Temporal lobe (tissue), 4 donors: ENCODE measurements at places on chromosomes 1 and 21. TPM values are rescaled to one million over a fixed set of nuclear protein-coding genes. Genes with fewer than 3 reads are reported as not detected.

The ELAPOR1 gene
- total RNA-seq = 15.0 TPM

The SYPL2 gene
- total RNA-seq = under 0.01 TPM

The S100B gene
- total RNA-seq = 10.1 TPM

The PTPN22 gene
- 0.25 TPM for total RNA-seq

The RGS4 gene
- 2.0 TPM for total RNA-seq

The GLRX2 gene
- total RNA-seq = 12.0 TPM

The BGLAP gene
- 0.25 TPM for total RNA-seq

The SGIP1 gene
- total RNA-seq = 78.2 TPM

The HES3 gene
- total RNA-seq = not detected

The LHX8 gene
- under 0.01 TPM for total RNA-seq

The FCRL5 gene
- total RNA-seq = not detected

The LYPD8 gene
- not detected for total RNA-seq

The HSPA6 gene
- total RNA-seq = 3.4 TPM

The RGS16 gene
- total RNA-seq = 2.2 TPM

The CFH gene
- total RNA-seq = 16.0 TPM

The USH2A gene
- under 0.01 TPM for total RNA-seq

The NBPF1 gene
- 82.6 TPM for total RNA-seq

The TRIM46 gene
- total RNA-seq = 18.9 TPM

The PGM1 gene
- total RNA-seq = 19.4 TPM

The OR2L8 gene
- total RNA-seq = 0.74 TPM

The BTBD19 gene
- total RNA-seq = 2.2 TPM

The TSPEAR gene
- not detected for total RNA-seq

The SLC50A1 gene
- total RNA-seq = 5.2 TPM

The IL24 gene
- not detected for total RNA-seq

The RAB25 gene
- total RNA-seq = not detected

The FCRL4 gene
- total RNA-seq = not detected

The FCRL2 gene
- total RNA-seq = 0.25 TPM

The CFHR1 gene
- 0.25 TPM for total RNA-seq

The SNAPIN gene
- 32.2 TPM for total RNA-seq

The LGR6 gene
- 0.49 TPM for total RNA-seq

The SYT6 gene
- total RNA-seq = 13.5 TPM

The PRDM16 gene
- 5.9 TPM for total RNA-seq

The PLA2G2C gene
- not detected for total RNA-seq

The LCE6A gene
- not detected for total RNA-seq

The MFSD2A gene
- 18.7 TPM for total RNA-seq

The TRNAU1AP gene
- total RNA-seq = 22.9 TPM

The DMBX1 gene
- not detected for total RNA-seq

The KRTAP11-1 gene
- not detected for total RNA-seq

The AGMAT gene
- 0.25 TPM for total RNA-seq

The VPS13D gene
- 52.1 TPM for total RNA-seq

The PAFAH2 gene
- 2.2 TPM for total RNA-seq

The NR1I3 gene
- under 0.01 TPM for total RNA-seq

The PMVK gene
- 13.5 TPM for total RNA-seq

The CYP4A22 gene
- total RNA-seq = not detected

The SPRR2B gene
- total RNA-seq = not detected

The TRIM58 gene
- total RNA-seq = 5.7 TPM
